ENCODE measurements at places on chromosomes 13 and 19. TPM values are rescaled to one million over a fixed set of nuclear protein-coding genes. Genes with fewer than 3 reads are reported as not detected.

DNA sequence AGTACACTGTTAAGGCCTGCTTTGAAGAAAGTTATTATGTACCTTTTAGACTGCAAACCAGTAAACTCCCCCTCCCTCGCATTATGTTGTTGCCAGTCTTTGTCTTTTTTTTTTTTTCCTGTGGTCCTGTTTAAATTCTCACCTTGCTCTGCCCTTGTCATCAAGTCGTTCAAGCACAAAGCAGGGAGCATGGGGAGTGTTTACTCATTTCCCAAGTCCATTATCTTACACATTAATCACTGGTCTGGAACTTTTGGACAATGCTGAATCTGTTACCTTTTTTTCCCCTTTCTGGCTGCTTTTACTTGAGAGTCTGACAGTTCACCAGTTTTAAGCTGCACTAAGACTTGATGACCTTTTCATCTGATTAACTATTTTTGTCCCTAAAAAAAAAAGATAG is 108.2 kb downstream of the DACH1 start:
- no peak for DNase-seq

Gene S1PR4
- total RNA-seq = 1.3 TPM

- no peak for DNase-seq
Observed at GRCh38 chr19:20422216-20423205, 143.1 kb downstream of the ZNF737 start.

Gene LGALS13
- not detected for total RNA-seq

DNA sequence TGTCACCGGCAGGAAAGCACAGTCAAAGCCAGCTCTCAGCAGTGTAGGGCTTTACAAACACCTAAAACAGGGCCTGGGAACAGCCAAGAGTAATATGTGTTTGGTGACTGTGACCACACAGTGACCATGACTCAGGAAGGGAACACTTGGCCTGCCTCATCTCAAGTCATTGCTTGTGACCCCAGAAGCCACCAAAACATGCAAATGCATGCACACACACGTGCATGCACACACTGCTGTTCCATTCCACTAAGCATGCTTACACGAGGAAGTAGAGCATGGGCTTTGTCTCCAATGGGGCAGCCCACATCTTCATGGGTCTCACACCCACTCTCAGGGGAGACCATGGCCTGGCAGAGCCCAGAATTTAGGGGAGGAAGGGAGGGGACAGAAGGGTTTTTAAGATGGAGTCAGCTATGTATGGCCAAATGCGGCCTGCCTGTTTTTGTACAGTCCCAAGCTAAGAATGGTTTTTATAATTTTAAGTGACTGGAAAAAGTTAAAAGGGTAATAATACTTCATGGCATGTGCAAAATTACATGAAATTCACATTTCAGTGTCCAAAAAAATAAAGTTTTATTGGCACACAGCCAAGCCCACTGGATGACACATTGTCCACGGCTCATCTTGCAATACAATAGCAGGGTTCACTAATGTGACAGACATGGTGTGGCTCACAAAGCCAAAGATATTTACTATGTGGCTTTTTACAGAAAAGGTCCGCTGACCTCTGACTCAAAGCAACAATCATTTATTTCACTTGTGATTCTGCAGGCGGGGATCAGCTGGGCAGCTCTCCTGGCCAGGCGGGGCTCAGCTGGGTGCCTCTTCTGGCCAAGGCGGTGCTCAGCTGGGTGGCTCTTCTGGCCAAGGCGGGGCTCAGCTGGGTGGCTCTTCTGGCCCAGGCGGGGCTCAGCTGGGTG is 17.3 kb downstream of the ZFR2 start:
- DNase-seq = peak; percentile 12

- no peak for DNase-seq
Observed at GRCh38 chr13:100528353-100528752, 60.2 kb downstream of the GGACT start.

DNA sequence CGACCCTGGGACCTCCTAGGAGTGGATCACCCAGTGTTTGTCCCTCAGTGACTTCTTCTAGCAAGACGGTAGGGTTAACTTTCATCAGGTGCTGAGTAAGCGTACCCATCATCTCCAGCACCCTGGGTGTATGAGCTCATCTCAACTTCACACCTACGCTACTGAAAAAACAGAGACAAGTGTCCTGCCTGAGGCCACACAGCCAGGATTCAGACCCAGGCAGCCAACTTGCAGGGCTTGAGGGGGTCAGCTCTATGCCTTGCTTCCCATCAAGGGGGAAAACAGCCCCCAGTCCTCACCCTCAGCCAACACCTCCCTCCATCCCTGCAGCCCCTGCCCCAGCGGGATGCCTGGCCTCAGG is 4.6 kb downstream of the TLE2 start:
- DNase-seq = no peak

DNA sequence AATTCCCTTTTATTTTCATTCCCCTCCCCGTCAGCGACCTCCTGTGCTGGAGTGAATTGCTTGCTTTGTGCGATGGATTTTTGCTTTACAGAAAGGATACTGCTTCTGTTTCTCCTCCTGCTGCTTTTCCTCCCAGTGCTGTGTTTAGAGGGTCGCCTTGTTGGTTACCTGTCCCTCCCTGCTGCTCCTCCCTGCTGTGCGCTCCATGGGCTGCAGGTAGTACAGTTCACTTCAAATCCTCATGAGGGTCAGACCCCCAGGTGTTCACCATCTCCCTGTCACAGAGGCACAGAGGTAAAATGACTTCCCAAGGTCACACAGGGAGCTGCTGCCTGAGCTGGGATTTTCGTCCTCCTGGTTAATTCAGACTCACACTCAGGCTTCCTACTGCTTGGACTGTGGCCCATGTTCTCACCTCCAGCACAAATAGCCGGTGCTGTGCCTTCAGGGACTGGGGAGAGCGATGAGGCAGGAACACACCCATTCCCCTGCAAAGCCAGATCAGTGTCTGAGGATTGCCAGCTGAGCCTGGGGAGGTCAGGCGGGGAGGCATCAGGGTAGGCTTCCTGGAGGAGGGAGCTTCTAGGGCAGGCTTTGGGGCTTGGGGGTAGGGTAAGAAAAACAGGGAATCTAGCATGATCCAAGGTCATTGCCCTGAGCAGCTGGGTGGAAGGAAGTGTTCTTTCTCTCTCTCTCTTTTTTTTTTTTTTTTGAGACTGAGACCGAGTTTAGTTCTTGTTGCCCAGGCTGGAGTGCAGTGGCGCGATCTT is 14.4 kb downstream of the BICRA start:
- DNase-seq = no peak

All from PC-3 (cell line).